ENCODE measurements at places on chromosomes 7 and 10.

DNA sequence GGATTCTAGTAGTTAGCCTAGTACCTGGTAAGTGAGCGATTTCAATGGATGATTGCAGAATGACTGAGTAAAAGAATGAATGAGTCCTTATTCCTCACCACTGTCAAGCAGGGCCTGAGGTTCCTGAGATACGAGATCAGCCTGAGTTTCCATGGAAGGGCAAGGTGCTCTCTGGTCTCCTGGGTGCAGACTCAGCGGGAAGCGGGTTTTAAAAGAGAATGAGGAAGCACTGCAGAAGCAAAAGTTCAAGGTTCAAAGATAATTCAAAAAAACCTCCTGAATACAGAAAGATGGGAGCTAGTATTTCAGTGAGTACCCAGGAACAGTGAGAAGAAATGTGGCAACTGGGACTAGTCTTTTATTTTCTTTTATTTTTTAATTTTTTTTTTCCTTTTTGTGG, 4.3 kb downstream of the ZNF3 start:
- DNase-seq = no peak

DNA sequence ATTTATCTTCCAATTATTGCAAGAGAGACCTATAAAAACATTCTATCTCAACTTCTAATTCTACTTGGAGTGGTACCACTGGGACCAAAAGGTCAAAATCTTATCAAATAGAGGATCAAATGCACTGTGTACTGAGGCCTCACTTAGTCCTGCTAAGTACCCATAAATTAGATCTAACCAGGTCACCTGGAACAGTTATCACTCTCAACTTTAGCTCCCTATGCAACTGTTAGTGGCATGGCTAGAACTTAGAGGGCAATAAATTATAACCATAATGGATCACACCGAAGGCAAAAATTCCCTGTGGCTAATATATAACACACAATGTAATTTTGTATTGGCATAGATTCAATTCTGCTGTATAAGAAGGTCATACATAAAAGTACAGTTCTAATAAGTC, 428.9 kb downstream of the PCDH15 start:
- no peak for DNase-seq

GRCh38 chr10:122112021-122112616, 123.2 kb downstream of the TACC2 start:
- peak; percentile 62 for DNase-seq

DNA sequence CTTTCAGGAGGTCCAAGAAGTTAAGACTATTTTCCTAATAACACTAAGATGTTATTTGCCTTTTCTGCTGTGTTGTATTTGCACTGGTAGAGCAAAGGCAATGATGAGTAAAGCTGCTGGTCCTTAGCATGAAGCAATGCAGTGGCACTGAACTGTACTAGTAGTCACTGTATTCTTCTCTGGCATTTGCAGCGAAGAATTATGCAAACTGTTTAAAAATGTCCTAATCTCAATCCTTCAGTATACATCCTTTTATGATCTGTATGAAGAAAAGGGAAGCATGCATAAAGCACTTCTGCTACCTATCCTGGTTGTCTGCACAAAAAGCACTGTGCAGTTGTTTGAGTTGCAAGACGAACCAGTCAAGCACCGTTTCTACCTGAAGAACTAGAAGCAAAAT, 20.4 kb downstream of the IGF2BP3 start:
- no peak for DNase-seq

DNA sequence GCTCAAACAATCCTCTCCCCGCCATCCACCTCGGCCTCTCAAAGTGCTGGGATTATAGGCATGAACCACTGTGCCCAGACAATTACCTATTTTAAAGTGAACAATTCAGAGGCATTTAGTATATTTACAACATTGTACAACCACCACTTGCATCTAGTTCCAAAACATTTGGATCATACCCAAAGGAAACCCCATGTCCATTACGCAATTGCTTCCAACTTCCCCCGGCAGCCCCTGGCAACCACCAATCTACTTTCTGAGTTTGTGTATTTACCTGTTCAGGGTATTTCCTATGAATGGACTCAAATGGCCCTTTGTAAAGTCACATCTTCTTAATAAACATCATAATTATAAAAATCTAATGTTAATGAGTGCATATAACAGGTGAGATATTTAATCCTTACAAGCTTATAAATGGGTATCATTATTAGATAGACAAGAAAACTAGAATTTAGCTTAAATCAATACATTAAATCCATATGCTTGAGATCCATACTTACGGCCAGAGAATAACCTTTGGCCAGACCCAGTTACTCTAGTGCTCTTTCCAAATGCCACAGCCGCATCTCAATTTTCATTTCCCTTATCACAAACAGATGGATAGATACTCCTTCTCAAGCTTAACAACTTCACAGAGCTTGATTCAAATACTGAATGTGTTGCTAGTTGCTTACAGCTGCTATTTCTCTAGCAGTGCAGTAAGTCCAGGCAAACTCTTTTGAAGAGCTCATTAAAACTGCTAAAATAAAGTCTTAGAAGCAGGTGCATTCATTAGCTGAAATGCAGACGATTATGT, 133.4 kb upstream of the MKLN1 start:
- peak; percentile 43 for DNase-seq

DNA sequence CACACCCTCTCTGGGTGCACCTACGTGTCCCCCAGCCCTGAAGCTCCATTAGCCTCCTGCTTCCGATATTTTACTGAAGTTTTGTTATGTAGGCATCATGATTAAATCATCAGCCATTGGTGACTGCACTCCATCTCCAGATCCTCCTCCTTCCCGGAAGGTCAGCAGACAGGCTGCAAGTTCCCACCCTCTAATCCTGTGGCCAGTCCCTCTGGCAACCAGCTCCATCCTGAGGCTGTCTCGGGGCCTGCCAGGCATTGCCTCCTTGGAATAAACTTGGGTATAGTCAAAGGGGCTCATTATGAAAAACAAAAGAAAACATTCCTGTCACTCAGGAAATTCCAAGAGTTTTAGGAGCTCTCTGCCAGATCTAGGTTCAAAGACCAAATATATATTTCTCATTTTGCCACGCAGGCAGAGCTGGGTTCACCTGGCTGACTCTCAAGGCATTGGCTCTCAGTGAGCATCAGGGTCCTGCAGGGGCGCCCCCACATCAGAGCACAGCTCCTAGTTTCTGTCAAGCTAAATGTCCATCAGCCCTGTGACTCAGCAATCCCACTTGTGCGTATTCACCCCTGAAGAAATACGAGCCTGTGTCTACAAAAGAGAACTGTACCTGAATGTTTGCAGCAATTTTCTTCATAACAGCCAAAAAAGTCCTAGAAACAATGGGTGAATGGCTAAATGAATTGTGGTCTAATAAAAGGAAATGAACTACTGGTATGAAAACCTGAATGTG, 27.4 kb upstream of the TMEM72 start:
- no peak for DNase-seq

GRCh38 chr7:126803990-126804389, 448.8 kb downstream of the GRM8 start:
- no peak for DNase-seq

DNA sequence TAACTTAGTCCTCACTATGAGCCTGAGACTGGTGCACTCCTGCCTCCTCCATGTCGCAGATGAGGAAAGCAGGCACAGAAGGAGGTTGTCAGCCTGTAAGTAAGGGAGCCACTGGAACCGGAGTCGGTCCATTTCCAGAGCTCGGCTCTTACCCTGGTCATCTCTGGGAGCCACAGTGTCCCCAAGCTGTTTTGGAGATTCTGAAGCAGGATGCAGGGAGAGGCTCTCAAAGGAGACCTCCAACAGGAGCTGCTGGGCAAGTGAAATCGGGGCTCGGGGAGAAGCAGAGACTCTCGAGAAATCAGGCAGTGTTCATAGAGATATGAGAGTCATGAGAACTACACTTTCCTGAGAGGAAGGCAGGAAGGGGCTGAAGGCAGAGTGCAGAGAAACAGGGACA, 39.0 kb downstream of the VSTM4 start:
- DNase-seq = no peak

- peak; percentile 23 for DNase-seq
These were observed 80.9 kb downstream of the SHH start for GRCh38 chr7:155731380-155731779.

GRCh38 chr10:131792809-131793208, 108.0 kb upstream of the PPP2R2D start:
- DNase-seq = no peak

All from fibroblast of mammary gland (primary cell).